RWPE2 (cell line): ENCODE measurements at places on chromosomes 3 and 15.

GRCh38 chr3:114221881-114222264 lies 15.5 kb downstream of the ZNF80 start:
- no peak for DNase-seq

DNA sequence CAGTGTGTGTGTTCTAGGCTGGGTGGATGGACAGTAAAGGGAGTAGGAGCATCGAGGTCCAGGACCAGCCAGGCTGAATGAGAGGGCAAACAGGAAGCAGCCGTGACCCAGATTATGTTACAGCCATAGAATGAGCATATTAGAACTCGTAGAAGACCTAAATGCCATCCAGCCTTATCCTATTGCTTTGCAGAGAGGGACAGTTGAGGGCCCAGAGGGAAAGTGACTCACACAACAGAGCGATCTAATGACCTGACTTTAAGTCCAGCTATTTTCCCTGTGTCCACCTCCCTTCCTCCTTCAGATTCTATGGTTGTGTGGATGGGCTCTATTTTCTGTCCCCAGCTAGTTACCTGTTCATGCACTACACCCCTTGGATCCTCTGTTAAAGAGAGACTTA lies 634.1 kb upstream of the TBL1XR1 start:
- DNase-seq = no peak

DNA sequence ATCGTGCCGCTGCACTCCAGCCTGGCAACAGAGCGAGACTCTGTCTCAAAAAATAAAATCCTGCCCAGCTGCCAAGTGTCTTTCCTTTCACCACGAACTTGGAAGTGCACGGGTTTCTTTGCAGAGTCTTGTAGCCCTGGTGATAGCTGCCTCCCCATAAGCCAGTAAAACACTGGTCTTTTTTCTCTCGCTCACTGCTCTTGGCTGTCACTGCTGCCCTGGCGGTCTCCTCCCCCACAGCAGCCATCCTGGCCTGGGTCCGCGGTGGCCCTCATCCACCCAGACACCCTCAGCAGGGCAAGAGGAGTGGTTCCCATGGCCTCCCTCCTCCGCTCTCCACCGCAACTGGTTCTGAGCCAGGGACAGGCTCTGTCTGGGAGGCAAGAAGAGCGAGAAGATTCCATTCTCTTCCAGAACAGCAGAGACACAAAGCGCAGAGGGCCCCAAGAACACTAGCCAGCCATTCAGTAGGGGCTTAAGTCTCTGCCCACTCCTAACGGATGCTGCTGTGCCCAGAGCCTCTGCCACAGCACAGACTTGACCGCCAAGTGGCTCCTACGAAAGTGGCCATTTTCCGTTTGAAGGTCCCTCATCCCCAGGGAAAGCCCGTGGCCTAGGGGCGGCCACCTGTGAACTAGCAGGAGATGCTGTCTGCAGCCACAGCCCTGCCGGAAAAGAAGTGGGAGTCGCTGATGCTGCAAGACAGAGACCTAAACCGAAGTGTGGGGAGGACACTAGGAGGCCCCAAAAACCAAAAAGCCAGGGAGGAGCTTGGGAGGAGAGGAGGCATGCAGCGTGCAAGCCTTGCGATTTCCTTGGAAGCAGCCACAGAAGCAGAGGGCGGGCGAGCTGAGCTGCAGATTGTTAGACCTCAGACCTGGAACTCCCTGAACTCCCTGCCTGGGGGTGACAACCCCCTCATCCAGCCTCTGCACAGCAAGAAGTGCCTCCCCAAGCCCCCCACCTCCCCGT lies 44.1 kb downstream of the KLHL25 start:
- peak; percentile 54 for DNase-seq

DNA sequence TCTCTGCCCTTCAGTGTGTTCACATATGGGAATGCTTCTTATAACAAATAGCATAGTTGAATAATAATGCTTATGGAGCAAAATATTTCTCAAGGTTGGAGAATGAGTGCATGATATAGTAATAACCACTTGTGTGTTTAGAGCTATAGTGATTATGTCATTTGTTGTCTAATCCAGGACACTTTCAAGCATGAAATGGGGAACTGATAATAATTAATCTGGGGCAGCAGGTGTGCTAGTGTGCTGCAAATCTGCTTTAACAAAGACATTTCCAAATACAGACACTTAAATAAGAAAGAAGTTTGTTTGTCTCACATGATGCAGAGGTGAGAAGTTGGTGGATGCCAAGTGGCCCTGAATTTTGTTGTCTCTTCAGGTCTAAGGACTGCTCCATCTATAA lies 579.3 kb upstream of the GRM7 start:
- no peak for DNase-seq

DNA sequence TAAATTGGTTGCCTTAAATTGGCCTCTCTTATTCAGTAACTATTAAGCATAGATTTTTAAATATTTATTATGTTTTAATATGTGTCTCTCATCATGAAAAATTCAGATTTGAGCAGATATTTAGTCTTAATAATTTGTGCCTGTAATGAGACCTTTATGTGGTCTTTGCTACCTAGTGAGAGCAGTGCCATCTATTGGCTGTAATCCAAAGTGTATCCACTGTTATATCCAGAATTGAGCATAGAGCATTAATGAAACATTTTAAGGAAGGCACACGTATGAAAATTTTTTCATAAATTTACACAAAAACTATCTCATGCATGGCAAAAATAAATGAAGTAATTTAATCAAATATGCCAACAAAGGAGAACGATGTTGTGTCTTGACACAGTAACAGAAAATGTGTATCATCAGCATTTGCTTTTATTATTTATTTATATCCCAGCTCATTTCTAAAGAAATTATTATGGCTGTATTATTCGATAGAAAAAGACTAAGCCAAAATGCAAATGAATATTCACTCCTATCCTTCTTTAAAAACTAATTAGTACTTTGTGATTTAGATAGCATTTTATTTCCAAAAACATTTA lies 203.5 kb downstream of the RSRC1 start:
- DNase-seq = no peak

GRCh38 chr15:72033711-72034110 lies 84.2 kb downstream of the MYO9A start:
- no peak for DNase-seq

DNA sequence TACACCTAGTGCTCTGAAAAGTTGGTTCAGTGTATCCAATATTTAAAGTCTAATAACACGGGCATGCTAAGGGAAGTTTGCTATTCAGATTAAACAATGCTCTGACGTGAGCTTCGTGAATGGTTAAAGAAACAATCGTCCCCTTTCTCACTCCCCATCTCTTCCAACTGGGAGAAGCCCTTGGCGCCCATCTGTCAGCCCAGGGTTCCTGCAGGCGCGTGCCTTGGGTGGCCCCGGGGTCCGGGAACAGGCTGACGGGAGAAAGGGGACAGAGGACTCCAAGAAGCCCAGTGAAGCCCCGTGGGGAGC lies 413 bp downstream of the SEC22C start:
- no peak for DNase-seq

- no peak for DNase-seq
Measured at GRCh38 chr3:177764377-177764912, 567.2 kb upstream of the TBL1XR1 start.

DNA sequence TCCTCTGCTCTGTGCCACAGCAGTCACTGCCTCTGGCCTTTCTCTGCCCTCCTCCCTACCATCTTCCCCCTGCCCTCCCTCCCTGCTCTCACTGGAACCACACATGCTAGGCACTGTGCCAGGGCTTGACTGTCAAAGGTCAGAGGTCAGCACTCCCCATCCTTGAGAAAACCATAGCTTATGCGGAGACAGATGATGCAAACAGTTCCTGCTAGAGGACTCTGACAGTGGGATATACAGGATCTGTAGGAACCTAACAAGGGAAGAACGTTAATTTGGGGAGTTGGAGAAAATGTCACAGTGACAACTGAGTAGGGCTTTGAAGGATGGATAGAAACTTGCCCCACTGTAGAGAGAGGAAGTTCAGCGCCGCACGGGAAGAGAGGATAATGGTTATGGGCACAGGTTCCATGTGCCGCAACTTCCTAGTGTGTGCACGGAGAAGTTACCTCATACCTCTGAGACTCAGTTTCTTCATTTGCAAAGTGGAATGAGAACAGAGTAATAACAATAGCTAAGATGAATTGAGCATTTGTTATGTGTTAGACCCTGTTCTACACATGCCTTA lies 29.3 kb upstream of the XYLB start:
- no peak for DNase-seq

DNA sequence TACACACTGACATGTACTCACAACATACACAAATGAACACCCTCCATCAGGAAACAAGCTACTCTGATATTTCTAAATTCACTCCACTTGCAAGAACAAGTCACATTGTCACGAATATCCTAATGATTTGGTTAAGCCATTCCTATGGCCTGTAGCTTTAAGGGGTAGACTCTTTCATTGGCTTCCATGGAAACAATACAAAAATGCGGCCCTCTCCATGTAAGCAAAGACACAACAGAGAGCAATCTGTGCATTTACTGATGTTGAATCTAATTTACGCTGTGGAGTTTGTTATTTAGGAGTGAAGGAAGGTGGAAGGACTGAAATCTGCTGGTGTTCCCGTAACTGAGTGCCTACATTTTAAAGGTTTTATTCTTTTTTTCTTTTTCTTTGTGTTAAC lies 114.5 kb downstream of the FMN1 start:
- DNase-seq = no peak

DNA sequence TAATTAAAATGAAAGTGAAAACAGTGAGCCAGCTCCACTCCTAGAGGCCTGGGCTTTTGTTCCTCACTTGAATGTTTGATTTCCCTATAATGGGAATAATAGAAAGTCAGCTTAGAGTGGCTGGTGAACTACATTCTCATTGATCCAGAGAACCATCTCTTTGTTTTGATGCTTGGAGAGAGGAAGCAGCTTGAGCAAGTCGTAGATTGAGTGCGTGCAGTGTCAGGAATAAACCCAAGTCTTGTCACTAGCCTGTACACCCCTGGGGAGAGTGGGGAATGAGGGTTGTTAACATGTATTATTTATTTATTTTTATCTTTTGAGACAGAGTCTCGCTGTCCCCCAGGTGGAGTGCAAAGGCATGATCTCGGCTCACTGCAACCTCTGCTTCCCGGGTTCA lies 885 bp upstream of the LSG1 start:
- DNase-seq = no peak

DNA sequence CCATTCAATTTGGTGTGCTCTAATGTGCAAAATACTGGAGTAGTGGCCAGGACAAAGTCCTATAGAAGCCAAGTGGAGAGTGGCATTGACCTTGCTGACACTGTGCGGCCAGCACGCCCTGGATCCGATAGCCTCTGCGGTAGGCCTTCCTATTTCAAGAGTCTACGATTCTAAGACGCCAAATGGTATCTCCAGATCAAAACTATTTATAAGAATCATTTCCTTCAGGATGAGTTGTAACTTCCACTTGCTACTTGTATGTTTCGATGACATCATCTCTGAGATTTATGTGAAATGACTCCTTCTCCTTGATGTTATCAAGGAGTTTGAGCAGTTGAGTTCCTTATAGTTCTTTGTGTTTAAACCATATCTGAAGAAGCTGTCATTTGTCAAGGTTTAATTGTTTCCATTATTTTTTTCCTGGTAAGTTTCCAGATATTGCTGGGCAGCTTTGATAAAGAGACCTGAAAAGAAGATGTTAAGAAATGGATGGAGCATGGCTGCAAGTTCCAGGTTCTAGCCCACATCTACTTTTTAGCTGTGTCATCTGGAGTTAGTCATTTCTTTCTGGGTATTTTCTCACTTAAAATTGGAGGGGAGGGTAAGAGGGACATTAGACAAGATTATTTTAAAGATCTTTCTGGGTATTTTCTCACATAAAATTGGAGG lies 71.8 kb downstream of the TMEM44 start:
- no peak for DNase-seq

GRCh38 chr3:96300743-96301142 lies 513.7 kb upstream of the EPHA6 start:
- DNase-seq = no peak

GRCh38 chr3:171284308-171285075 lies 175.7 kb downstream of the TNIK start:
- DNase-seq = no peak

GRCh38 chr15:56890038-56890437 lies 28.4 kb upstream of the TCF12 start:
- no peak for DNase-seq

GRCh38 chr3:66068255-66068654 lies 29.5 kb upstream of the MAGI1 start:
- DNase-seq = no peak

DNA sequence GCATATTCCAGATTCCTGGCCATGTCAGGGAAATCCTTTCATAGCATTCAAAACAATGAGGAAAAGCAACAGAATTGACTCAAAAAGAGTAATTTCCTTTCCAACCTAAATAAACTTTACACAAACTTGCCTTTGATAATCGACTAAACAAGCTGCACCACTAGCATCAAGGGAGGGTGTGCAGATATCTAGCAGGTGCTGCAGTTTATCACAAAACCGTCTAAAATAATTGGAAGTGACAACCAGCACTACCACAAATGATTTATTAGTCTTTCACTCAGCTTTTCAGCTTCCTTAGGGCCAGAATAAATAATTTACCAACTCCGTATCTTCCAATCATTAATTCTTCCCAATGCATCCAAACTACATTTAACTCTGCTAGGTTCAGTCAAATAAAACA lies 71.7 kb downstream of the TBC1D5 start:
- no peak for DNase-seq

DNA sequence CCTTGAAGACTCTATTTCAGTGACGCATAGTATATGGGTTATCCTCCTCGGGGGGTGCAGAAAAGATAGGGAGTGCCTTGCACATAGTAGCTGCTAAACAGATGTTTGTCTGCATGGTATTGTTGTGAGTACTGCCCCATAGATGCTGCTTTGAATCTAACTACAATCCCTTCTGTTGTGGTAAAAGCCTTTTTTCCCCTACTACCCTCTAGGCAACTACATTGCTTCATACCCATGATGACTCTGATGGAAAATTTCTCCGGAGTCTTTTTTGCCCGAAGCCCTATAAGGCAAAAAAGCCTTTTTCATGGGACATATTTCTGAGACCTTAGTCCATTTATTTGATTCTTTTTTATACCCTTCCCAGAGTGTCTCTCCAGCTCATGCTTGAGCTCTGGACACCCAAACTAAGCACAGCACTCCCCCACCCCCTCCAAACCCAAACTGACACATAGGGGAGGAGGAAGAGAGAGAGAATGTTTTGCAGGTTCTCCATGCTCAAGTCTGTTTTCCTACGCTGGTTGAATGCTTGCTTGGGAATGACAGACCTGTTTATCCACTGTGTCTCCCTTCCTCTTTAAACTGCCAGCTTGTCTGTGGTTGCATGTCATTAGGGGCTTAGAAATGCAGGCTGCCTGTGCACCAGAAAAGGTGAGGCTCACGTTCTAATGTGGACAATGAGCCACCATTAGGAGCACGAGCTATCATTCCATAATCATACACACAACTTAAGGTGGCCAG lies 52.9 kb downstream of the LRTM1 start:
- no peak for DNase-seq

DNA sequence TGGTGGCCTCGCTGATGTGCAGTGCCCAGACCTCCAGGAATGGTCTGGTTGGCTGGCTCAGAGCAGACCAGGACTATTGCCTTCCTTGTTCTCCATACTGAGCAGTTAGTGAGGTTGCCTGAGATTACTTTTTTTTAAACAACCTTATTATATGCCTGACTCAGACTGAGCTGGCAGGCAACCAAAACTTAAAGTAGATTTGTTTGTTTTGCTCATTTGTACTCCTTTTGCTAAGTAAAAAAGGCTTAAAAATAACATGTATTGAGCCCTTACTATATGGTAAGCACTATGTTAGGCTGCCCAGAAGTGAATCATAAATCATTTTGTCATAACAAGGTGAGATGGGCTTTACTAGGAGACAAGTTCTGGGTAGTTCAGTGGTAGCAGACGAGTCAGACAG lies 92.4 kb downstream of the GHSR start:
- DNase-seq = no peak

GRCh38 chr3:45885979-45886705 lies at the start of gene CCR9:
Gene CCR9, plus strand, starts transcription at chr3:45886543. Its CDS starts 8,391 bp downstream, at chr3:45894934.
- DNase-seq = no peak

- DNase-seq = no peak
Measured at GRCh38 chr3:161454615-161455014, 42.0 kb upstream of the OTOL1 start.
